ENCODE measurements at places on chromosomes 3 and 15.

DNA sequence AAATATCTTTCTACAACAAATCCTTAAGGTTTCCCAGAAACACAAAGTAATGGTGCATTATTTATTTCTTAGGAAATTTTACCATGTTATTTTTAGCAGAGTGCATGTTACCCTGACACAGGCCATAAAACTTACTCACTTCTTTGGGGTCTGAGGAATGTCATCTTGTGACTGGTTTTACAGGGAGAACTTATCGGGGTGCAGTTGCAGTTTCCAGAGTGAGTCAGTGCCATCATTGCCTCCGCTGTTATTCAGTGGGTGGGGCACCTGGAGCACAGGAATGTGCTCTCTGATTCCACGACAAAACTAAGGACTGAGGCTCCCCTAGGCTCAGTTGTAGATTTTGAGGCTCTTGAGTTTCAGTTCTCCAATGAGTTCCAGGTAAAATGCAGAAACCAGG lies 11.1 kb upstream of the GREM1 start:
- peak; percentile 81 for DNase-seq

DNA sequence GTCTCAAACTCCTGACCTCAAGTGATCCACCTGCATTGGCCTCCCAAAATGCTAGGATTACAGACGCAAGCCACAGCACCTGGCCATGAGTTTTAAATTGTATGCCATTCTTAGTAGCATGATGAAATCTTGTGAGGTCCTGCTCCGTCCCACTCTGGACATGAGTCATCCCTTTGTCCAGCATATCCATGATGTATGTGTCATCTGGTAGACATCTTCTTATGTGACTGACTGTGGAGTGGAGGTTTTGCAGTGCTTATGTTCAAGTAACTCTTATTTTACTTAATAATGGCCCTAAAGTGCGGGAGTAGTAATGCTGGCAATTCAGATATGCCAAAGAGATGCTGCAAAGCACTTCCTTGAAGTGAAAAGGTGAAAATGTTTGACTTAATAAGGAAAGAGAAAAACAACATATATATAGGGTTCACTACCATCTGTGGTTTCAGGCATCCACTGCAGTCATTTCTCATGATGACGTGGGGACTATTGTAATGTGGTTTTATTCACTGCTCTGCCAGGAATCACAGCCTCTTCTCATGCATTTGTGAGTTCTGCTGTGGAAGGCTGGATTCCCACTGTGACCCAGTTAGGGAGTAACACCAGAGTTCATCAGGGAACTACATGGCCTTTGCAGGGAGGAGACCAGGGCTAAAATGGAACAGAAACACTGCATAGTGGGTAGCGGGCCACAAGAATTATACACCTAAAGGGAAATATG lies 204.6 kb upstream of the STRIT1 start:
- peak; percentile 96 for DNase-seq

DNA sequence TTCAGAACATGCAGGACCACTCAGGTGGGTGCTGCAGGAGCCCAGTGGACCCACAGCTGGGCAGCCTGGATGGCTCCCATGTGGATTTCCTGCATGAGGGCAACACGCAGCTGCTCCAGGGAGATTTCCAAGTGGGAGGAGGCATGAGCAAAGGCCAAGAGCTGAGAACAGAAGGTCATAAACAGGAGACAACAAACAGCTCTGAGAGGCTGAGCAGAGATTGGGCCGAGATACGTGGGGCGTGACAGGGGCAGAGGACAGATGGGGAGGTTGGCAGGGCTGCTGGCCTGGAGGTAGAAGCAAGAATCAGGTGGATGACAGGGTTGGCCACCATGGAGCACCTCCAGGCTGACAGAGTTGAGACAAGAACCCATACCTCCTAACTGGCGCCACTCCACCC lies 2.9 kb downstream of the PHGR1 start:
- DNase-seq = no peak

DNA sequence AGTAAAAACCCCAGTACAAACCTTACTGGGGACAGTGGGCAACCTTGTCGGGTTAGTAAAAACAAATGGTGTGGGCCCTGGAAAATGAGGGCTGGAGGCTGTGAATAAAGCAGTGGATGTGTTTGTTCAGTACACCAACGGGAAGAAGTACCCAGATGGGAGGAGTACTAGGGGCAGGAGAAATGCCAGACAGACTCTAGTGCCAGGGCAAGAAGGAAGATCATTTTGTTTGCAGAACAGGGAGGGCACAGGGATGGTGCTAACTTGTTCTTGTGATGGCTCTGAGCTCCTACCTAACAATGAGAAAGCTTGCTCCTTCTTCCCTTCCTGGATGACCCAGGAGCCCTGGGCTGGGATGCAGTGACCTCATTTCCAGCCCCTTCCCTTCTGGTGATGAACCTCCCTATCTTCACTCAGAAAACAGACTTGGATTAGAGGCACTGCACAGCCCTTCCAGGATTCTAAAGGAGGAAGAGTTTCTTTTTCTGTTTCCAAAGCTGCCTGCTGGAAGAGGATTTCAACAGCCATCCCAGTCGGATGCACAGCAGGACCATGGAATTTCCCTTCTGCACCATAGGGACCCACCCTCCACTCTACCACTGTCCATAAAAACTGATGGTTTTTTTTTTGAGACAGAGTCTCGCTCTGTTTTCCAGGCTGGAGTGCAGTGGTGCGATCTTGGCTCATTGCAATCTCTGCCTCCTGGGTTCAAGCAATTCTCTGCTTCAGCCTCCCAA lies 6.1 kb downstream of the RASSF1 start:
- DNase-seq = no peak

- peak; percentile 44 for DNase-seq
These were observed 75.8 kb downstream of the CTNNB1 start for GRCh38 chr3:41274944-41275668.

DNA sequence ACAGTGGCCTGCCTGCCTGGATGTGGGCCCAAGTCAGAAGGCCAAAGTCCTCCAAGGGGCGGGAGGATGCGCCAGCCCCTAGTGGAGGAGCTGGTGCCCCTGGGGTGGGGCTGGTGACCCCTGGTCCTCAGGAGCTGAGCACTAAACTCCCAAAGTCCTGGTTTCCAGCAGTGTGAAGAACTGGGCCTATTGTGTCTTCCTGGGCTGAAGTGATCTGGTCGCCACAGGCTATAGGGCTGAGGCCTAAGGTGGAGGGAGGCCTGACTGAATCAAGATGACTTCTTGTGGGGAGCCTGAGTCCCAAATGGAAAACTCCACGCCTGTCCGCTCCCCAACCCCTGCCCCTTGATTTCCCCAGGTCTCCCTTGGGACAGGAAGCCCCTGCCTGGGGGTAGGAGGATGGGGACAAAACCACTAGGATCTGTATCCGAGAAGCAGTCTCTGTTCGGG lies 753 bp upstream of the FES start:
- no peak for DNase-seq

GRCh38 chr3:167166012-167166411 lies 214.1 kb downstream of the ZBBX start:
- no peak for DNase-seq

DNA sequence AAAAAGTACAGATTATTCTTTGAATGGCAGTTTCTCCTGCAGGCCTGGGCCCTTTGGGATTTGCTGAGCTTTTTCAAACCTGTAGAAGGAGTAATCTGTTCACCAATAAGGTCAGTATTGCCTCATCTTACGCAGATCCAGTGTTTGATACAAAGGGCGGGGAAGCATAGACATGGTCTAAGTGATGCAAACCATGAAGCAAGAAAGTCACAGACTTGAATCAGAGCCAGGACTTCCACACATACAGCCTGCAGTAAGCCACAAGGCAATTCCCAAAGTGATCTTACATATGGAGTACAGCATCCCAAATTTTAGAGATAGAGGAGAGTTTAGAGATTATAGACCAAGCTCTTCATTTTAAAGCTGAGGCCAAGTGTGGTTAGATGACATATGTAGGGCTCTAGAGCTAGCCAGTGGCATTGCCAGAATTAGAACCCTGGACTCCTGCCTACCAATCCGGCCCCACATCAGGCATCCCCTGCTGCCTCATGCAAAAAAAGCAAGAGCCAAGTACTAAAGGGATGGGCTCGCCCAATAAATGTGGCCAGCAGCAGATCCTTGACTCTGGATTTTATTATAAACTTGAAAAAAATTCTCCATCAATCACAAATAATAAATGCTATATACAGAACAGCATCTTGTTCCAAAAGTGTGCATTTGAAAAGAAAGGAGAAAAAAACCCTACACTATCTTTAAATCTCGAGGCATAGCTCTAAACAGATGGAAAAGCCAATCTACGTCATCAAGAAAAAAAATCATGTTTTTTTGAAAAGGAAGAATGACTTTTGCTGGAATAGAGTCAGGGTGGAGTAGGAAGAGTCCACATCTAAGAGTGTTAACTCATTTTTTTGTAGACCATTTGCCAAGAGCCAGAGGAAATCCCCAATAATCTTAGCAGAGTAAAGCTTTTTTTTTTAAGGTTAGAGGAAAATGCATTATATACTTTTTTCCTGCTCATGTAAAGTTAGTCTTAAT lies 24.0 kb downstream of the ABI3BP start:
- DNase-seq = no peak

DNA sequence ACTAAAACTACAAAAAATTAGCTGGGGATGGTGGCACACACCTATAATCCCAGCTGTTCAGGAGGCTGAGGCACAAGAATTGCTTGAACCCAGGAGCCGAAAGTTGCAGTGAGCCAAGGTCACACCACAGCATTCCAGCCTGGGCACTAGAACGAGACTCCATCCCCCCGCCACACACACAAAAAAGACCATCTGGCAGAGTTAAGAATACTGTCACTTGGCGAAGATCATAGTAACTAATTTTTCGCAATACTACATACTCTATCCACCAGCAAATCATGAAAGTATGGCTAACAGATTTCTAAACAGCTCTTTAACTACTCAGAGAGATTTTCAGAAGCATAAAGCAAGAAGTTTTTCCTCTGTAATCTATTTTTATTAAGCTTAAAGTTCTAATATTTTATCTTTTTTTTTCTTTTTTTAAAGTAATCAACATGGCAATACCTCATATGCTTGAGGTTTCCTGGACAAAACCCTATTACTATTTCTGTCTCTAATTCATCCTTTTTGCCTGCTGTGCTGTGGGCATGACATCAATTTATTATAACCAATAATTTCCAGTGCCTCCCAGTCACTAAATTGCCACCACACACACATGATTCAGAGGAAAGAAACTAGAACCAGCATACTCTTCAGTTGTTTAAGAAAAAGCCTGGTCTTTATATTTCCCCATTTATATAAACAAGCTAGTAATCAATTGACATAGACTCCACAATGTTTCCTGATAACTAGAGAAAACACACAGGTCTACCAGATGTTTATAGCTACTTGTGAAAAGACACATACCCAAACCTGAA lies 46.9 kb downstream of the CHSY1 start:
- peak; percentile 21 for DNase-seq

DNA sequence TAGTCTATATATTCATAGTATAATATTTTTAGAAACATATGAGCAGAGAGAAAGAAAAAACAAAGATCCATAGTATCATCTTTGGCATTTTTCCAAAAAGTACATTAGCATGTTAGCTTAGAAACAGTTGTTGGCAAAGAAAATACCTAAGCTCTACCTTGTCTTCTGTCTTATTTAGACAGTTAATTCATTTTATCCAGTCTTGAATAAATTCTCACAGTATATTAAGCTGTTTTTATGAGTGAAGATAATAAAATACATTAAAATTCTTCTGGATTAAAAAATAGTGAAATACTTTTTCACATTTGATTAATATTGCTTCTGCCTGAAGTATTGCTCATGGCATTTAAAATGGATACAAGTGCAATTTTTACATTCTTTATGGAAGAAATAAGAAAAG lies 145.2 kb downstream of the ZIC1 start:
- no peak for DNase-seq

DNA sequence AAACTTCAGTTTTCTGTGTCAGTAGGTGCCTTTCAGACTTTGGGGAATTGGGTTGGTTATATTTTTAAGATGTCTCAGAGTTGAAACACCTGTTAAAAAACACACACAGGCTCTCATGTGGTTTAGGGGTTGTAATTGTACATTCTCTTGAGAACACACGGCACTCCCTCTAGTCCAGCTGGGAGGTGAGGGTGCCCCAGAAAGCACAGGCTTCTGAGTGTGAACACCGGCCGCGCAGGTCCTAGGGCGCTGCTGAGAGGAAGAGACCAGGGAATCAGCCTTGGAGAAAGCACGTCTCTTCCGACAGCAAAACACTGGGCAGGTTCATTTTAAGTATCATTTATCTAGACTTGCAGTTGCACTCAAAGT lies 68.0 kb upstream of the RPL35A start:
- no peak for DNase-seq

DNA sequence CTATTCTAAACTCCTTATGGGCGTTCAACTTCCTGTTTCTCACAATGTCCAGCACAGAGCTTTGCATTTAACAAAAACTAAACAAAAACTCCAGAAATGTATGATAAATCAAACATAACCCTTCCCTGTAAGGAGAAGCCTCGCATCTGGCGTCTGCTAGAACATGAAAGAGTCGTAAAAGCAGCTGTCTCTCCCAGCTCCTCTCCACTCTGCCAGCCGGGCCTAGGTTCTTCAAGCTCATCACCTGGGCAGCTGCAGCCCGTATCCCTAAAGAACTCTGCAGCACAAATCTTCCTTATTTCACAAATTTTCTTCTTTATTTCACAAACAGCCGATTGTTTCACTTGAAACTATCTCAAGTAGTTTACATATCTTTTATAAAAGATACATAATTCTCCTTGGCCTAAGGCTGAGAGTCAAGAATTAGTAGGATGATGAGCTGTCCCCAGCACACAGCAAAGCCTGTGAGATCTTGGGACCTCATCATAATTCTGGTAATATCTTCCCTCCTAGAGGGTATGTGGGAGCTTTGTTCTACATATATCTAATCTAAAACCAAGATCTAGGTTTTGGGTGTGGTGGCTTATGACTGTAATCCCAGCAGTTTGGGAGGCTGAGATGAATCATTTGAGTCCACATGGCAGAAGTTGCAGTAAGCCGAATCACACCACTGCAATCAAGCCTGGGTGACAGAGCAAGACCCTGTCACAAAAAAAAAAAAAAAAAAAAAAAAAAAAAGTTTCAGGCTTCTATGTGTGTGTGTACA lies 35.3 kb downstream of the ANXA2 start:
- DNase-seq = peak; percentile 81

DNA sequence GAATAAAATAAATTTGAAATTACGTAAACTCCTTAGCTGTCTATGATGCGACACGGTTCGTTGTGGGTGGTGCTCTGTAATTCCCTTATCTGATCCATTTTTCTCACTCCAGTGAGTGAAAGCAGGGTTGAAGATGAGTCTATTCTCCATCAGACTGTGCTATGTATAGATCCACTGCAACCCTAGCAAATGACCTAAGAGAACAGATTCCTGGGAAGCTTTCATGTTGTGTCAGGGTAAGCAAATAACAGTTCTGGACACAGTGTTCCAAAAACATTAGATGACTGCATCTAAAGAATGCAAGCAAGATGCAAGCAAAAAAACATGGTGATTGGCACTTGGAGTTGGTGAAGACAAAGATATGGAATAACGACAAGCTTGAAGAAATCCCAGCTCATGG lies 239.3 kb downstream of the SLC9A9 start:
- DNase-seq = no peak

DNA sequence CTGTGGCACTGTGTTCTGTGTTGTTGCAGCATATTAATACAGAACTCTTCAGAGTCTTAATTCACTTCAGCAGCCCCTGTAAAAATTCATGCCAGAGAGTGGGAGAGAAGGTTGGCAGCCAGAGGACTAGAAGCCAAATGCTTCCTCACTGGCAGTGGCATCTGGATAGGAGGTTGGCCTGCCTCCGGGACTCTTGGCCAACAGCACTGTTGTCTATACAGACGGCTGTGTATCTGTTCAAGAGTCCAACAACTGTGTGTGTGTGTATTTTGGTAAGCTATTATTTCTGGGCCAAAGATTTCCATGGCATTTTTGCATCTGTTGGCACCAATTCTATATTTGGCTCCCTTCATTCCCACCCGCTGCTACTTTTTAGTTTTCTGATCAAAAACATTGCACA lies 156.0 kb upstream of the SOX2 start:
- DNase-seq = no peak

All from astrocyte (in vitro differentiated cells and primary cell).